Thymus (tissue), 14 donors: ENCODE measurements at places on chromosomes 6 and 20. TPM values are rescaled to one million over a fixed set of nuclear protein-coding genes. Genes with fewer than 3 reads are reported as not detected.

The IL17F gene
- 0.24 TPM for total RNA-seq

The SALL4 gene
- 0.09 TPM for total RNA-seq

DNA sequence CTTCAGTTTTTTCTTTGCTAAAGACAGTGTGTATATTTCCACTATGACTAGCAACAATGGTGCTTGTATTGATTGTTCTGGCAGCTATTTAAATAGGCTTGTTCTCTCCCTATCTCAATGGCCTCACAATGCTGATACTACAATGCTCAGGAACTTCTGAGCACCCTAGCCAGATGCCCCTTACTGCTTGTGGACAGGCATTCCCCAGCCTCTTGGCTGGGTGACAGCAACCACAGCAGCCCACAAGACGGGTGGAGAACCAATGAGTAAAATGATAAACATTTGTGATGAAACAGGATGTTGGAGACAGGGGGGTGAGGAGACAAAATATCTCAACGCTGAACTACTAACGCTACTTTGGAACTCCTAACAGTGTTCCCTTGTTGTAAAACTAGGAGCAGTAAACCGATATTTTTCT is 42.3 kb downstream of the HIVEP2 start:
- H3K4me3 ChIP-seq = peak overlapping the region; percentile 7
- H3K27ac ChIP-seq = peak overlapping the region; percentile 52
- no peaks in the 10 kb centered on the region for H3K27me3 ChIP-seq
- no peak for DNase-seq
- peaks cover 2% of the 10 kb centered on the region for H3K36me3 ChIP-seq
- H3K4me1 ChIP-seq = peaks cover 6% of the 10 kb centered on the region

DNA sequence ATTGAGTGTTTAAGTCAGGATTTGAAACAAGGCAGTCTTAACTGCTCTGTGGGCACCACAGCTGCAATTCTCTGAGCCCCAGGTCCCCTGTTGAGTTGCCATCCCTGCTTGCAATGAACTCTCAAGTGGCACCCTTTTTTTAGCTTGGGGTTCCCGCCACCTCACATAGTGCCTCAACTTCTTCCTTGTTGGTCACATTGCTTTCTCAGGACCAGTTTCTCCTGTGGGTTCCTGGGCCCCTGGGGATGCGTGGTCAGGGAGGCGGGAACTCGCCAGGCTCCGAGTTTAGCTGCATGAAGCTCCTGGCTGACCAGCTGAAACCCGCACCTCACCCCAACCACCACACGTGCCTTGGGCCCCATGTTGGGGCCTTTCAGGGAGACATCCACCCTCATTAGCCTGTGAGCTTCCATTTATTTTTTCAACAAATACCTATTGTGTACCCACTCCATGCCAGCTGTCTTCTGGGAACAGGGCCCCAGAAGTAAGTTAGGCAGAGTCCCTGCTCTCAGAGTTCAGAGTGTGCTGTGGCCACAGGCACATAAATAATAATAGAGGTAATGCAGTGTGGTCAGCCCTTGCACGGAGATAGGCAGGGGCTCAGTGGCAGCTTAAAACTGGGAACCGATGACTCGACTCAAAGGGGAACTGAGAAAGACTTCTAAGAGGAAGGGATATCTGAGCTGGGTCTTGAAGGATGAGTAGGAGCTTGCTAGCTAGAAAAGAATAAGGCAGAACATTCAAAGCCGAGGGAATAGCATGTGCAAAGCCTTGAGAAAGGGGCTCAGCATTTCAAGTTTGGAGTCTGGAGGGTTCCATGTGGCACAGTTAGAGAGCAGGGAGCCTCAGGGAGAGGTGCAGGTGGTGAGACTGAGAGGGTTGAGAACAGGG is 33.9 kb upstream of the FAM83D start:
- H3K36me3 ChIP-seq = peaks cover 9% of the 10 kb centered on the region
- H3K27ac ChIP-seq = no peak overlapping the region
- no peaks in the 10 kb centered on the region for H3K27me3 ChIP-seq
- peaks cover 6% of the 10 kb centered on the region for H3K4me1 ChIP-seq
- no peak overlapping the region for H3K4me3 ChIP-seq

DNA sequence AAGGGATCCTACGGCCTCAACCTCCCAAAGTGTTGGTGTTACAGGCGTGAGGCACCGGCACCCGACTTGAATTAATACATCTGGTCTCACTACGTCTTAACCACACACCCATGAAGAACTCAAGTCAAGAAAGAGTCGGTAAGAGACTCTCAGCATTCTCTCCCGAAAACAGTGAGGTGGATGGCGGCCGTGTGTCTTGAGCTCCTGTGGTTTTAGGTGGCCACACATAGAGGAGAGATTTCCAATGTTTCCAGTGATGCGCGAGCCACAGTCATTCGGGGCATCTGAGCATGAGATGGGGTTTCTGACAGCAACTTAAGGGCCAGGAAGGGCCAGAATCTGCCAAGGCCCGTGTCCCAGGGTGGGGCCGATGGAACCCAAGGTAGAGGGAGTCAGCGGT is 766.4 kb upstream of the DEFB115 start:
- no peak for DNase-seq
- no peaks in the 10 kb centered on the region for H3K36me3 ChIP-seq
- no peak overlapping the region for H3K27ac ChIP-seq

GRCh38 chr6:40325791-40326190 is 261.4 kb downstream of the LRFN2 start:
- no peaks in the 10 kb centered on the region for H3K4me1 ChIP-seq
- H3K36me3 ChIP-seq = no peaks in the 10 kb centered on the region
- no peak overlapping the region for H3K27ac ChIP-seq
- no peak for DNase-seq

GRCh38 chr6:147621961-147622360 is 113.5 kb downstream of the SAMD5 start:
- H3K4me1 ChIP-seq = no peaks in the 10 kb centered on the region
- no peaks in the 10 kb centered on the region for H3K27me3 ChIP-seq
- H3K4me3 ChIP-seq = no peak overlapping the region
- no peak for DNase-seq

- H3K27ac ChIP-seq = no peak overlapping the region
- H3K4me1 ChIP-seq = no peaks in the 10 kb centered on the region
- no peak for DNase-seq
- H3K36me3 ChIP-seq = no peaks in the 10 kb centered on the region
Measured at GRCh38 chr6:161748535-161749416, 474.9 kb upstream of the AGPAT4 start.

- no peak overlapping the region for H3K27ac ChIP-seq
- no peak overlapping the region for H3K4me3 ChIP-seq
- DNase-seq = no peak
- H3K36me3 ChIP-seq = no peaks in the 10 kb centered on the region
- H3K4me1 ChIP-seq = no peaks in the 10 kb centered on the region
Measured at GRCh38 chr6:164214066-164214465, 799.5 kb downstream of the QKI start.
